Caco-2 (cell line): ENCODE measurements at places on chromosomes 4 and X.

DNA sequence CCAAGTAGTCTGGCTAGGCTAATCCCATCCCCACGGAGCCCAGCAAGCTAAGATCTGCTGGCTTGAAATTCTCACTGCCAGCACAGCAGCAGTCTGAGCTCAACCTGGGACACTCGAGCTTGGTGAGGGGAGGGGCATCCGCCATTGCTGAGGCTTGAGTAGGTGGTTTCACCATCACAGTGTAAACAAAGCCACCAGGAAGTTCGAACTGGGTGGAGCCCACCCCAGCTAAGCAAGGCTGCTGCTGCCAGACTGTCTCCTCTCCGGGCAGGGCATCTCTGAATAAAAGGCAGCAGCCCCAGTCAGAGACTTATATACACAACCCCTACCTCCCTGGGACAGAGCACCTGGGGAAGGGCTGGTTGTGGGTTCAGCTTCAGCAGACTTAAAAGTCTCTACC is 639.6 kb downstream of the IQCM start:
- no peak overlapping the region for H3K4me3 ChIP-seq
- no peaks in the 10 kb centered on the region for H3K36me3 ChIP-seq
- peak; percentile 31 for DNase-seq
- H3K4me1 ChIP-seq = peaks cover 4% of the 10 kb centered on the region; the same call in 1 of the 2 replicates

- H3K27ac ChIP-seq = no peak overlapping the region
- H3K4me1 ChIP-seq = no peaks in the 10 kb centered on the region
These were observed 351.4 kb downstream of the NR3C2 start for GRCh38 chr4:148090503-148091476.

DNA sequence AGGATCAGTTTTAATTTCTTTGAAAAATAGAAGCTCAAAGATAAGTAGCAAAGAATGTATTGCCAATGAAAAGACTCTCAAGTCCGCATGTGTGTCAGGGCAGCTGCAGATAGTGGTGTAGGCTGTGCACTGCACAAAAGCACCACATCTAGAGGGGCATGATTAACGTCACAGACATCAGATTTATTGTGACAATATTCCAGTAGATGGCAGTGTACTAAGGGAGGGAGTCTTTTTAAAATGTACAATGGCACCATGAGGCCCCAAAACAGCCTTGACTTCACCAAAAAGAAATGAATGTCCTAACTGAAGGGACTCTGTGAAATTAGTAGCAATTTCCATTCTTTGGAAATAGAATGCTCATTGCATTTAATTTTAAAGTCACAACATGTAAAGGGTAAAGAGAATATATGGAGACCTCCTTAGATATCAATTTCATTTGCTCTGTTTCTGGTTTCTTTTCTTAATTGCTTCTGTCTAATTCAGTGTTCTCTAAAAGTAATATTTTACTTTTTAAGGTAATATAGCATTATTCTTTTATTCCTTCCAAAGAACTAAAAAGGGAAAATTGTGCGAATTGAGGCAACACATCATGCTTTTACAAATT is 98.4 kb downstream of the ZNF827 start:
- H3K27ac ChIP-seq = no peak overlapping the region
- no peaks in the 10 kb centered on the region for H3K27me3 ChIP-seq
- H3K4me1 ChIP-seq = no peaks in the 10 kb centered on the region

GRCh38 chr4:158333820-158334219 is 123.5 kb downstream of the TMEM144 start:
- H3K4me1 ChIP-seq = no peaks in the 10 kb centered on the region
- no peaks in the 10 kb centered on the region for H3K27me3 ChIP-seq
- DNase-seq = no peak
- H3K4me3 ChIP-seq = no peak overlapping the region
- H3K27ac ChIP-seq = no peak overlapping the region

- H3K4me1 ChIP-seq = peaks cover 13% of the 10 kb centered on the region
- no peaks in the 10 kb centered on the region for H3K27me3 ChIP-seq
- H3K27ac ChIP-seq = peak within 1 kb of the TSS; percentile 82
These were observed at the start of gene UCHL1 for GRCh38 chr4:41256740-41257256. TSS of gene UCHL1 (plus strand) at chr4:41256928. CDS start at chr4:41256977, 49 bp downstream.

GRCh38 chr4:113276464-113277170 is 227.2 kb downstream of the ANK2 start:
- DNase-seq = no peak
- H3K36me3 ChIP-seq = no peaks in the 10 kb centered on the region
- no peak overlapping the region for H3K27ac ChIP-seq
- no peaks in the 10 kb centered on the region for H3K27me3 ChIP-seq
- no peak overlapping the region for H3K4me3 ChIP-seq

DNA sequence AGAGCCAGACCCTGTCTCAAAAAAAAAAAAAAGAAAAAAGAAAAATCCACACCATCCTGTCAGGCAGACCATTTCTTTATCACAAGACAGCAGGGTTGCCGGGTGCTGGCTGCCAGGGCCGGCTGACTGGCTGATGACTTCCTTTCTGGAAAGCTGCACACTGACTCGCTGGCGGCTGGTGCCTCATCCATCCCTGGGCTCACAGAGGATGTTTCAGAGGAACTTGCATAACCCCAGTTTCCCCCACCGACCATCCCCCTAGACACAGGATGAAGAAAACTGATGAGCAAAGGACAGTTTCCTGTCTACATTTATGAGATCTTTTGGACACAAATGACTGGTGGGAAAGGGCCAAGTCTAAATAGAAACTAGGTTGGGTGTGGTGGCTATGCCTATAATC is 14.1 kb downstream of the HPSE start:
- no peaks in the 10 kb centered on the region for H3K36me3 ChIP-seq
- DNase-seq = no peak
- no peaks in the 10 kb centered on the region for H3K27me3 ChIP-seq
- no peak overlapping the region for H3K4me3 ChIP-seq

DNA sequence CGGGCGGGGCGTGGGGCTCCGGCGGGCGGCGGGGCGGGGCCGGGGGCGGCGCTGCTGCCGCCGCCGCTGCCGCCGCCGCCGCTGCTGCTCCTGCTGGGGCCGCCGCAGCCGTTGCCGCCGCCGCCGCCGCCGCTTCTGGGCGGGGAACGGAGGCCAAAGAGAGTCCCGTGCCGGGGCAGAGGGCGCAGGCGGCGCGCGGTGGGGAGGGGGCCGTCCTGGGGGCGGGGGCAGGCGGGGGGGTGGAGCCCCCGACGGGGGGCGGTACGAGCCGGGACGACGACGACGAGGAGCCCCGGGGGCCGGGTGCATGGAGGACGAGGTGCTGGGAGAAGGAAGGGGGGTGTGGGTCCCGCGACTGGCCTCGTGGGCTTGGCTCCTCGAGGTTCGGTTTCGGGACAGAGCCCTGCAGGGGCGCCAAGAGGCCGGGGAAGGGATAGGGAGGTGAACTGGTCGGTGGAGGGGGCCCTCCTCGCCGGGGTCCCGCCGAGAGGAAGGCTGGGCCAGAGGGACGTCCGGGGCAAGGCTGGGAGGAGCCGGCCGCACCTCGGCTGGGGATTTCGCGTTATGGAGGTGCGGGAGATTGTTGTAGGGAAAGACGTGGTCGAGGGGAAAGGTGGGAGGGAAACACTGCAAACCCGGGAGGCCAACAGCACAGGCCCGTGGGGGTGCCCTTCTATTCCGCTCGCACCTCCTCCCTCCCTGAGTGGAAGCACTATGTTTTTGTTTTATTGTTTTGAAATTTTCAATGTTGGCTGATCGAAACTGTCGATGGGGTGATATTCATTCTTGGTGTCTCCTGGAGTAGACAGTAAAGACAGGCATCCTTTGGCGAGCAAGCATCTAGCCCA is 1.9 kb downstream of the BCORL1 start:
- H3K27me3 ChIP-seq = no peaks in the 10 kb centered on the region
- peak overlapping the region; percentile 67 for H3K4me3 ChIP-seq
- H3K4me1 ChIP-seq = no peaks in the 10 kb centered on the region

DNA sequence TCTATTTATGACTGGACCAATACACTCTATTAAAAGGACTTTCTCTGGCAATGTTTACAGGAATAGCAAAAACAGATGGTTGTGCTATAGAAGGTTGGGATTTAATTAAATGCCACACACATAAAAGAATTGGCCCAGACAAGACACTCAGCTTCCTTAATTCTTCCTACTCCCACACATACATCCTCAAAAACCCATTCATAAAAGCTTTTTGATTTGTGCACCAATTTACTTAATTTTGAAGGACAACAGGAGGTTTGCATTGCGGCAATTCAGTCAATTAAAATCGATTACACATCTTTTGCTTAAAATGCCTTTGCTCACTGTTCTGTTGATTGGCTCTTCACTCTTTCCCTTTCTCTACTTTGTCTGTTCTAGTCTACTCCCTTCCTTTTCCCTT is 317.1 kb downstream of the CBLL2 start:
- no peak overlapping the region for H3K27ac ChIP-seq
- H3K27me3 ChIP-seq = no peaks in the 10 kb centered on the region
- no peak overlapping the region for H3K4me3 ChIP-seq

DNA sequence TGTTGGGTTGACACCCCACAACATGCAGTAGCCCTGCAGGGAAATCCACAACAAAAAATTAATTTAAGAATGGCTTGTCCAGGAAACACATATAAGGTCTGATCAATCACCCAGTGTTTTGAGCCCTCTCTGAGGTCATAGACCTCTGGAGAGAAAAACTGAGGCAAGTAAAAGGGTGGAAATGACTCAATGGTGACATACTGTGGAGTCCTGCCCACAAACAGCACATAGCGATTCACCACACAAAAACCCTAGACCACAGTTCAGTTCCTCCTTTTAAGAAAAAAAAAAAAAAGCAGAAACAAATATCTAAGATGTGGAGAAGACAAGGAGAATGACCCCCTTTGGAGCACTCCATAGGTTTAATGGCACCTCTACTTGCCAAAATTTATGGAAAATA is 2691.0 kb downstream of the PCDH7 start:
- no peak overlapping the region for H3K4me3 ChIP-seq
- no peak for DNase-seq
- H3K36me3 ChIP-seq = no peaks in the 10 kb centered on the region

DNA sequence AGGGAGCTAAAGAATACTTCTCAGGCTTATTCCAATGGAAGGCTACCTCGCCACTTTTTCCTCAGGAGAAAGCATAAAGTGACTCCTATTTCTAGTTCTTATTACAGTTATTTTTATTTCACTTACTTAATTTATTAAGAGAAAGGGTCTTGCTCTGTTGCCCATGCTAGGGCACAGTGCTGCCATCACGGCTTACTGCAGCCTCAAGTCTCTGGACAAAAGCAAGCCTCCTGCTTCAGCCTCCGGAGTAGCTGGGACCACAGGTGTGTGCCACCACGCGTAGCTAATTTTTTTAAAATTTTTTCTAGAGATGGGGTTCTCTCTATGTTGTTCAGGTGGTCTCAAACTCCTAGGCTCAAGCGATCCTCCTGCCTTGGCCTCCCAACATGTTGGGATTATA is 36.0 kb upstream of the CHRNA9 start:
- H3K27ac ChIP-seq = no peak overlapping the region
- no peak overlapping the region for H3K4me3 ChIP-seq
- DNase-seq = no peak
- 0 out of 2 replicates have a peak, but pooled peaks cover 8% of the 10 kb centered on the region for H3K4me1 ChIP-seq
- no peaks in the 10 kb centered on the region for H3K36me3 ChIP-seq

- no peaks in the 10 kb centered on the region for H3K4me1 ChIP-seq
- no peak overlapping the region for H3K27ac ChIP-seq
These were observed 173.4 kb downstream of the RTL9 start for GRCh38 chrX:110531873-110532580.

DNA sequence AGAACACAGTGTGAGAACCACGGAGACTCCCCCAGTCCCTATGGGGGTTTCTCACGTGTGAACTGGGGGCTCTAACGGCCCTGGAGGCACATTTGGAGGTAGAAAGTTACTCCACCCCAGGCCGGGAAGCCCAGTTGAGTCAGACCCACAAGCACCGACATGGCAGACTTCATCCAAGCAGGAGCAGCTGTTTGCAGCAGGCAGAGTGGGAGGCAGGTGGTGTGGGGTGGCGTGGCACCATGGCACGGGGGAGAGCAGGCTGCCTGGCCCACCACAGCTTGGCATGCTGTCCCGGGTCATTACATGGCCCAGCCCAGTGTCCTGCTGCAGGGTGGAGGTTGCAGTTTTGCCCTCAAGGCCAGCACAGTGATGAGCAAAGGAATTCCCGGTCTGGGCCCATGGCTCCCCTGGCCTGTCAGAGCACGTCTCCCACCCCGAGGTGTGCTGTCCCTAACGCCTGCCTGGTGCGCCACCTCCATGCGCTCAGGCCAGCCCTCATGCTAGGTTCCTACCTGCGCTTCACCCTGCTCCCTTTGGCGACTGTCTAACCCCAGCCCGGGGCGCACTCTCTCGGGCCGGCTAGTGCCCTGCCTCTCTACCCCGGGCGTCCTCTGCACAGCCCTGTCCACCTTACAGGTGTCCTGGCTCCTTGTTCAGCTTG is 90.6 kb upstream of the AFAP1 start:
- no peak overlapping the region for H3K4me3 ChIP-seq
- DNase-seq = no peak
- no peaks in the 10 kb centered on the region for H3K4me1 ChIP-seq
- no peak overlapping the region for H3K27ac ChIP-seq
- H3K27me3 ChIP-seq = no peaks in the 10 kb centered on the region
- H3K36me3 ChIP-seq = no peaks in the 10 kb centered on the region

GRCh38 chr4:184166736-184167135 is 50.9 kb downstream of the ENPP6 start:
- no peak overlapping the region for H3K4me3 ChIP-seq
- no peaks in the 10 kb centered on the region for H3K27me3 ChIP-seq
- peaks cover 7% of the 10 kb centered on the region for H3K4me1 ChIP-seq

DNA sequence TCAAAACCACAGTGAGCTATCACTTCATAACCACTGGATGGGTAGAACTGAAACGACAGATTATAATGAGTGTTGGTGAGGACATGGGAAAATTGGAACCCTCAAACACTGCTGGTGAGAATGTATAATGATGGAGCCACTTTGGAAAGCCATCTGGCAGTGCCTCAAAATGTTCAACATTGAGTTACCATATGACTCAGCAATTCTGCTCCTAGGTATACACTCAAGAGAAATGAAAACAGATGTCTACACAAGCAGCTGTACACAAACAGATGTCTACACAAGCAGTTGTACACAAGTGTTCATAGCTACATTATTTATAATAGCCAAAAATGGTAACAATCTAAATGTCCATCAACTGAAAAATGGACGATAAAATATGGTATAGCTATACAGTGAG is 143.9 kb downstream of the PDGFRA start:
- no peaks in the 10 kb centered on the region for H3K4me1 ChIP-seq
- no peak for DNase-seq
- H3K36me3 ChIP-seq = no peaks in the 10 kb centered on the region
- no peaks in the 10 kb centered on the region for H3K27me3 ChIP-seq
- H3K4me3 ChIP-seq = no peak overlapping the region

- H3K4me1 ChIP-seq = no peaks in the 10 kb centered on the region
- no peak overlapping the region for H3K27ac ChIP-seq
- no peak overlapping the region for H3K4me3 ChIP-seq
These were observed 842.2 kb downstream of the STIM2 start for GRCh38 chr4:27702730-27703431.

GRCh38 chrX:70433848-70434351 is 10.7 kb upstream of the DLG3 start:
- H3K4me1 ChIP-seq = peaks cover 7% of the 10 kb centered on the region; the same call in 1 of the 2 replicates
- H3K27ac ChIP-seq = peak overlapping the region; percentile 90
- H3K36me3 ChIP-seq = no peaks in the 10 kb centered on the region
- DNase-seq = peak; percentile 79
